Activated effector memory CD4-positive, alpha-beta T cell treated with Interleukin-2 at 50 U/mL for 16 hours (primary cell): ENCODE measurements at places on chromosomes 16 and 17.

DNA sequence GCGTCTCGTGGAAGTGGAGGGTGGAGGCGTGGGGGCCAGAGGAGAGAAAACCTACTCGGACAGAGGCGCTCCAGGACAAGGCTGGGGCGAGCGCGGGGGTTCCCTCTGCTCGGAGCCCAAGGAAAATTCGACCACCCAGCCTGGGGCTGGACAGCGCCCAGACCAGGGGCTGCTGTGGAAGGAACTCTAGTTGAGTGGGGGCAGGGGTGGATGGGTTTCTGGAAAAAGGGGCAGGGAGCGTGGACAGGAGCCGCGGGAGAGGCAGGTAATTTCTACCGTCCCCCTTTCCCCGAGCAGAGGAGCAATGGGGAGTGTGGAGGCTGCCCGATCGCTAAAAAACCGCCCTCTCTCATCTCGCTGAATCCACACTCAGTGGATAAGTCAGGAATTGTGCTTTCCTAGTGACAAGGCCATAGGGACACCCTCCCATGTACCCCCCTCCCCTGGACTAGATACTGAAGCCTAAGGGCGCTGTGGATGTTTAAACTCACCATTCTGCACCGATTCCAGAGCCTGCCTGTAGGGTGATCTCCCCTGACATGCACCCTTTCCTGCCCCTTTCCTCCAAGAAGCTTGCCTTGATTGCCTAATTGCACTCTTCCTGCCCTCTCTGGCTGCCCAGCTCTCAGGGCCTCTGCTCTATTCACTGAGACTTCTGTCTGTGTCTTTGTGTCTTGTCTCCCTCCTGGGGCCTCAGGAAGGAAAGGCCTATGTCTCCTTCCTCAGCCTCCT, 90.7 kb upstream of the TMEM97 start:
- no peak for DNase-seq

DNA sequence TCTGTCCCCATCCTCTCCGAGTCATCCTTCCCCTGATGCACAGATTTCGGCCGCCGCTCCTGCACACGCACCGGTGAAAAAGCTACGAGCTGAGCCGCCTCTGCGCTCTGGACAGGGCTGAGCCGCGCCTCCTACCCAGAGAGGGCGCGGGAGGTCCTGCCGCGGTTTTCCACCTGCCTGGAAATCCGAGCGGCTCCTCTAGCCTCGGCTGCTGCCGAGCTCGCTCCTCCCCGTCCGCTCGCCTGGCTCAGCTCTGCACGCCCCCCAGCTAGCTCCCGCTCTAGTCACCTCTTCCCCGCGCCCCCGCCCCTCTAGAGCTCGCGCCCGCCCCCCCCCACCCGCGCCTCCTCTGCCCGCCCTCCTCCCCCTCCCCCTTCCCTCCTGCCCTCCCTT, 198 bp upstream of the SHISA9 start:
- no peak for DNase-seq

GRCh38 chr16:79181419-79181818, 419.1 kb downstream of the MAF start:
- DNase-seq: no peak

DNA sequence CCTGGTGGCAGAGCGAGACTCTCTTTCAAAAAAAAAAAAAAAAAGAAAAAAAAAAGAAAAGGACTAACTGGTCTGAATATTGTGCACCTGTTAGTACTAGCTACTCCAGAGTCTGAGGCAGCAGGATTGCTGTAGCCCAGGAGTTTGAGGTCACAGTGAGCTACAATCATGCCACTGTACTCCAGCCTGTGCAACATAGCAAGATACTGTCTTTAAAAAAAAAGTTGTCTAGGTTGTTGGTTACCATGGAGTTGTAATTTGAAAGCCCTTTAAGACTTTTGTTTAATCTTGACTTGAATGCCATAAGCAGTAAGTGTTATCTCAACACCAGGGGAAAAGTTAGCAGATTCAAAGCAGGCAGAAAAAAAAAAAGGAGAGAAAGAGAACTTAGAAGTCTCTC, 10.9 kb upstream of the C16orf54 start:
- no peak for DNase-seq

DNA sequence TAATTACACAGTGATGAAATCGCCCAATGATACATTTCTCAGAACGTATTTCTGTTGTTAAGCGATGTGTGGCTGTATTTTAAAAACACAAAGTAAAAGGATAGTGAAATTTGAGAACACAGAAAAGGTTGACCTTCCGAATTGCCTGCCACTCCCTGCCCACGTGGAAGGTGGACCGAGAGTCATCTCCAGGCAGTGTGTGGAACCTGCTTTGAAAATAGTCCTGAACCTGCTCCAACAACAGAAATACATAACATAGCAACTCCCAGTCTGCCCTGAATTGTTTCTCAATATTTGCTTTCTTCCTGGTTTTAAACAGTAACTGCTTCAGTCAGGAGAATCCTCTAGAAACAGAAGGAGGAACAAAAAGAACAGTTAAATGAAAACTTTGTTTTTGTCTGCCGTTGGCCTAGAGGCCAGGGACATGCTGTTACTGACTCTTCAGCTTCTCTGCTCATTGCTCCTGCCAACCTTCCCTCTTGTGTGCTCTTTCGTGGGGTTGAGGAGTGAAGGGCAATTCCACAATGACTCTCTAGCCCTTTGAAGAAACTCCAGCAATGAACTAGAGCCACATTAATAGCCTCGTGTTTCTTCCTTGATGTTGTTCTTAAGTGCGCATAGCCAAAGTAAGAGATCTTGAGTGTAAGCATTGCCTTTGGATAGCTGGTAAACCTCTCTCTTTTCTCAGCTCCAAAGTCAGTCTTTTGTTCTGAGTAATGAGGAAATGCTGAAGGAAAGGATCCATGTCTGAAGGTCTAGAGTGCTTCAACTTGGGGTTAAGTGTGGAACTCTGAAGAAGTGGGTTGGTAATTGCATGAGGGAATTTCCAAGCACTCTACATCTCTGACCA, 452.5 kb upstream of the CCL2 start:
- no peak for DNase-seq
